ENCODE measurements at places on chromosomes 2 and 18.

- no peak for DNase-seq
Observed at GRCh38 chr2:45131587-45131986, 122.3 kb upstream of the SIX2 start.

- DNase-seq: no peak
Observed at GRCh38 chr18:45342166-45342565, 273.1 kb upstream of the SLC14A2 start.

DNA sequence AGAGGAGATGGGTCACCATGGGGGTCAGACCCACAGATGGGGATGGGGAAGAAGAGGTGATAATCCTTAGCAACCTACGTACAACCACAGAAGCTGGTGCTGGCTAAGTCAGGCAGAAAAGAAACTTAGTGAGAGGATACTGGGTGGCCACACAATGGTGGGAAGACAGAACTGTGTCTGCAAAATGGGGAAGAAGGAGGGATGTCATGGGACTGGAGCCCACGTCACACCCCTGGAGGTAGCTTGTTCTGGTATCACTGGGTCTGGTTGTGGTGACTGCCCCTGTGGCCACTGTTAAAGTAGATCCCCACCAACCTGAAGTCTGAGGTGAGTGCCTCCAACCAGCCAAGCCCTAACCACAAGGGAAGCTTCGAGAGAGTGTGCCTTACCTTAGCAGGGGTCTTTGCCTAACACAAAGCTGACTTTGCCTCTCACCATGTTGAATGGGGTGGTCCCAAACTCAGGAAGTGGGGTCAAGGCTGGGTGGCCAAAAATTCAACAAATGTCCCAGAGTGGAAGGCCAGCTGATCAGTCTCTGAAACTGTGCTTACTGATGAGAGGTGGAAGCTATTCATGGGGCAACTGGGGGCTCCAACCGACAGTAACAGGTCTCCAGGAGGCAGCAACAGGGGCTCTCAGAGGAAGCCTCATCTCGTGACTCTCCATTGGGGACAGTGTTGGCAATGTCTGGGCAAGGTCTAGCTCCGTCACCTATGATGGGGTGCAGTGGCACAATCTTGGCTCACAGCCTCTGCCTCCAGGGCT, 64.8 kb upstream of the SLC1A4 start:
- no peak for DNase-seq

- no peak for DNase-seq
Observed at GRCh38 chr2:214775971-214776370, 33.5 kb downstream of the BARD1 start.

DNA sequence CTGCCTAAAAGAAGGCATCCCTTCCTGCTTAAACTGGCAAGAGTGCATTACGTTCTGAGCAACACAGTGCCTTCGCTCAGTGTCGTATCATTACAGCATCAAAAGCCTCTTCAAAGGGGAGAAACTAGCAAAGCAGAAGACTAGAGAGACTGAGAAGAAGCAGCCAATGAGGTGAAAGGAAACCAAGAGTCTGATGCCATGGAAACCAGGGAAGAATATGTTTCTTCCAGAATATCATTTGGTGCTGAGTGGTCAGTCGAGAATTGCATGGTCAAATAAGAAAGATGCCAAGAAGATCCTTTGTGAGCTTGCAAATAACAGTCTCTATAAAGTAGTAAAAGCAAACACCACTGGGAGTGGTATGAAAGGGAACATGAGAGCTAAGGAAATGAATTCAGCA, 312.1 kb upstream of the CHST9 start:
- DNase-seq: no peak

GRCh38 chr2:74620671-74621070, 27.5 kb downstream of the M1AP start:
- no peak for DNase-seq

All from SW480 (cell line).